ENCODE measurements at places on chromosomes 6 and 20.

- no peak for DNase-seq
Observed at GRCh38 chr6:11363881-11364576, 131.6 kb upstream of the NEDD9 start.

DNA sequence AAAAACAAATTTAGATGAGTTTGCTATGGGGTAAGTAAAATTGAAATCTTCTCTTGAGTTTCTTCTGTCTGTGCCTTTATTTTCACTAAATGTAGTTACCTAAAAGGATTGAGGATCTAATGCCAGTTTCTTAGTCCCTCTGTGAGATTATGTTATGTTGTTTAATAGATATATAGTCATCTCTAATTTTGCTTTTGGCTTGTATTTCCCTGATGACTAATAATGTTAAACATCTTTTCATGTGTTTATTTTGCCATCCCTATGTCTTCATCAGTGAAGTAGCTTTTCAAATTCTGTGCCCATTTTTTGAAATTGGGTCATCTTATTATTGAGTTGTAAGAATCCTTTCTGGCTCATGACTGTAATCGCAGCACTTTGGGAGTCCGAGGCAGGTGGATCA is 13.7 kb downstream of the QRSL1 start:
- DNase-seq = no peak

GRCh38 chr6:123855506-123855905 is 51.8 kb downstream of the NKAIN2 start:
- peak; percentile 66 for DNase-seq

GRCh38 chr6:134967711-134968110 is 17.8 kb upstream of the ALDH8A1 start:
- DNase-seq = no peak

- DNase-seq = no peak
Observed at GRCh38 chr20:3223994-3224680, 14.8 kb downstream of the ITPA start.

- DNase-seq = no peak
Observed at GRCh38 chr20:62689861-62690260, 18.8 kb upstream of the NTSR1 start.

Data from SK-N-MC (cell line).